ENCODE measurements at places on chromosomes 5 and 9.

- DNase-seq, result no peak
Measured at GRCh38 chr9:93908591-93909241, 46.4 kb downstream of the BARX1 start.

DNA sequence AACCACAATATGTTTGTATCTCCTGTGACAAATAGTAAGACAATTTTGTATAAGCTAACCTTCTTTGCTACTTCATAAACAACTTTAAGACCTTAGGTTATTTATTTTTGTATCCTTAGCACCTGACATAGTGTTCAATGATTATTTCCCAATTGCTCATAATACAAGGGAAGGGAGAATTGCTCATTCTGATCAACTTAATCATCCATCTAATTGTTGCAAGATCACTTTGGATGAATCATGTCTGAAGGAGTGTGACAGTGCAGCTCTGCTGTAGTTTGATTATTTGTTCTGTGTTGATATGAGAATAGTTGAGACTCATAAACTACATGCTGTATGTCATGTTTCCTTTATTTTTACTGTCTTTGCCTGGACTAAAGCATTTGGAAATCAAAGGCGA, 721.3 kb upstream of the SEMA6A start:
- no peak for DNase-seq

DNA sequence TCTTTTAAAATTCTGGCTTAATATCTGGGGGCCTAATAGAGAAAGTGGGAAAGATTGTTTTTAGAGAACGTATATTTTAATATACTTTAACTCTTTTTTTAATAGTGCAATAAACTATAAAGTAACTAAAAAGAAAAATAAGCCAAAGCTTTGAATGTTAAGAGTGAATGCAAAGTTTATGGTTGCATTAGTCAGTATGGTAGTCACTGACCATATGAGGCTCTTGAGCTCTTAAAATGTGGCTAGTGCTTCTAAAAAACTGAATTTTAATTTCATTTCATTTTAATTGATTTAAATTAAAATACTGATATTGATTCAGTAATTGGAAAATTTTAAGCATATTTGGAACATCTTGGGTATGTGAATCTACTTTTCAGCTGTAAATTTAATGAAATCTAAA, 310.7 kb downstream of the PJA2 start:
- no peak for DNase-seq

- DNase-seq, result peak; percentile 61
Measured at GRCh38 chr5:73387601-73388305, 60.8 kb downstream of the FOXD1 start.

DNA sequence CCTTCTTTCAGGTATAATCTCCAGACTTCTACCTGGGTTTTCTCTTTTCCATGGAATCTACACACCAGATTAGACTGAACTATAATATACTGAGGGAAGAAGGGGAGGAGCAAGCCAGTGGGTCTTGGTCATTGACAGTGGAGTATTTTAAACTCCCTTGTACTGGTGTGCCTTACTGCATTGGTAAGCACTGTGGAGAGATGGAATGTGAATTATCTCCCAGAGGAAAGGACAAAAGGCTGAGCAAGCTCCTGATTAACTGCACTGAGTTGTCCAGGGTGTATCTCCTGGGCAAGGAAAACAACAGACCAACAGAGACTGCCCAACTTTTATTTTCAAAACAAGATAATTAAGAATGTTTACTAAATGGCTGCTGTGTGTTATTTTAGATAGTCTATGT, 29.8 kb upstream of the SLCO6A1 start:
- DNase-seq, result no peak

GRCh38 chr9:69757996-69758675, 1.7 kb downstream of the PTAR1 start:
- no peak for DNase-seq

DNA sequence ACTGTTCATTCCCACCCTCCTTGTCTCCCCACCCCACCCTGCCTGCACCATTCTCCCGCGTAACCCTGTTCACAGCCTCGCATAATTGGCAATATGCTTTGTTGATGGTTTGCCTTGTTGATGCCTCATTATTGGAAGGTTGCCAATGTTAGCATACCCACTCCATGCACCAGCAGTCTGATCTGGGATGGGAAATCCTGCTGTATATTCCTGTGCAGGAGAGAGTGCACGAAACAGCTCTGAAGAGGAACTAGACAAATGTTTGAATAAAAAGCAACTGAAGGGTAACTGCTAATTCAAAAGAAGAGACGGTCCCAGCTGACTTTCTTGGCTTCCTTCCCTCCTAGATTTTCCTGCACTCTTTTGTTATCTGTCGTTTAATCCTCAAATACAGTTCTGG, 271.7 kb upstream of the TLE4 start:
- no peak for DNase-seq

GRCh38 chr5:12902611-12903010, 998.4 kb upstream of the CTNND2 start:
- DNase-seq, result no peak

- DNase-seq, result no peak
Measured at GRCh38 chr9:33227008-33227398, 13.0 kb upstream of the SPINK4 start.

- DNase-seq, result no peak
Measured at GRCh38 chr5:165149431-165149830, 1644.0 kb downstream of the MAT2B start.

DNA sequence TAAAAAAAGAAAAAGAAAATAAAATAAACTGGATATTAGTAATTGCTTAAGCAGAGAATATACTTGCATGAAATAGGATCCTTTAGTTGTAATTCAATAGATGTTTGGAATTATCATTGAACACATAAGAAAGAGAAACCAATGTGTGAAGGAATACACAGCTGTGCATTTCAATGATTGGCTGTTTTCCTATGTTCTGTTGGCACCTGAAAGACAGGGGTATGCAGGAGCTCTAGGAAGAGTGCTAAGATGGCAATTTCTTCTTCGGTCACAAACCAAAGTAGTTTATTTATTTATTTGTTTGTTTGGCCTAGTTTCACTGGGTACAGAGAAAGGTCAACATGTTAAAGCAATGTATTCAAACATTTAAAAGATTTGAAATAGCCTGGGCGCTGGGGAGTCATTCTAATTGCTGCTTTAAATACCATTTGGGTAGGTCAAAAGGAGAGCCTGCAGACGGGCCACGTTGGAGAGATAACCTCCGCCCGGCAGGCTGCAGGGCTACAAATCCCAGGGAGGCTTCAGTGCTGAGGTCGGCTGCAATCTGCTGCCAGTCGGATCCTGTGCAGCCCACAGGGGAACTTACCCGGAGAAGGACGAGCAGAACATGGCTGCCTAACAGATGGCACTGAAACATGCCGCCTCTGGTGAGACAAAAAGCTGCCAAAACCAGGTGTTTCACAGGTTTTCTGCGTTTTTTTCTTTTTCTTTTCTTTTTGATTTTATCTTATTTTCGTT, 154.2 kb upstream of the TYRP1 start:
- DNase-seq, result no peak

GRCh38 chr9:22067196-22067595, 58.1 kb upstream of the CDKN2B start:
- DNase-seq, result no peak

DNA sequence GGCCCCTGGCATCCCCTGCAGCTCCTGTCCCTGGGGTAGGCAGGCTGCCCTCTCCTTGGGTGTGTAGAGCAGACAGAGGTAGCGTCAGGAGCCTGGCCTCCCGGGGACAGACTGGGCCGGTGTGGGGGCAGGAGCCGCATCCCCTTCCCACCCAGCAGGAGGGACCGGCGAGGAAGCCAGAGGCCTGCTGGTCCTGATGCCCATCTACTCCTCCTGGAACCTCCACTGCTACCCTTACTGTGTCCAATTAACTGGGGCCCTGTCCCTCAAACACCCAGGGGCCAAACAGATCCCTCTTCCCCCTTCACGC, 15.6 kb downstream of the RALGDS start:
- DNase-seq, result no peak

- no peak for DNase-seq
Measured at GRCh38 chr5:88875341-88876234, 7.4 kb downstream of the MEF2C start.

- no peak for DNase-seq
Measured at GRCh38 chr9:32965999-32966722, 35.3 kb downstream of the APTX start.

DNA sequence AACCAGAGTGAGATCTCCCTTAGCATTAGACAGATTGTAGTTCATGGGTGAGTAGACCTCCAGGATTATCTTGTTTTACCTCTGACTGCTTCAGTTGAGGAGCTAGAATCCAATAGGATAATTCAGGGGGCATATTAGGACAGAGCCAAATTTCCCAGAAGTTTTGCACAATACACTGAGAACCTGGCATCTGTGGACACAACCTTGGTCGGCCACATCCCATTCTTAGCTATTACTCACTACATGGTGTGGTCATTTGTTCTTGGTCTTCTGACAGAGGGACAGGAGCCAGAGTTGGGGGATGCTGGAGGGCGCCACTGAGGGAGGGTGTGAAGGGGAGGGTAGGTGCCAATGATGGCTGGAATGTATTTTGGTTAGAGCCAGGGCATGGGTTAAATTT, 66.6 kb downstream of the NPR3 start:
- DNase-seq, result no peak

- DNase-seq, result no peak
Measured at GRCh38 chr5:16671208-16671607, 54.4 kb upstream of the RETREG1 start.

- no peak for DNase-seq
Measured at GRCh38 chr5:124849774-124850173, 103.3 kb upstream of the ZNF608 start.

GRCh38 chr5:12675959-12676358, 771.7 kb upstream of the CTNND2 start:
- DNase-seq, result no peak

Measured in T-helper 1 cell (primary cell).